GM12864 (cell line): ENCODE measurements at places on chromosomes 2 and 18.

DNA sequence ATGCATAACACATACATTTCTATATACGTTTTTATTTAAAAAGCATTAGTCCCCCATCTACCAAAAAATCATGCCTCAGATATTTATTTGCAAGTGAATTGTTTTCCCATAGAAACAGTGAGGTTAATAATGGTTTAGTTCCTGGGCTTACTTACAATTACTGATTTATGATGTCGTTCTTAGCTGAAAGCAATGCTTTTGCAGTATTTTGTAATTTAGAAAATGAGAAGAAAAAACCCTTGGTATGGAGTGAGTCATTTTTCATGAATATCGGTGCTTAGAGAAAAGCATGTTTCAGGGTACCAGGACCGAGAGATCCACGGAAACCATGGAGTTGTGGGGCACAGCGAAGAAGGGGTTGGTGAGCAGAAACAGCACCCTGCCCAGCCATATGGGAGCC lies 12.0 kb upstream of the CDK15 start:
- DNase-seq = no peak

DNA sequence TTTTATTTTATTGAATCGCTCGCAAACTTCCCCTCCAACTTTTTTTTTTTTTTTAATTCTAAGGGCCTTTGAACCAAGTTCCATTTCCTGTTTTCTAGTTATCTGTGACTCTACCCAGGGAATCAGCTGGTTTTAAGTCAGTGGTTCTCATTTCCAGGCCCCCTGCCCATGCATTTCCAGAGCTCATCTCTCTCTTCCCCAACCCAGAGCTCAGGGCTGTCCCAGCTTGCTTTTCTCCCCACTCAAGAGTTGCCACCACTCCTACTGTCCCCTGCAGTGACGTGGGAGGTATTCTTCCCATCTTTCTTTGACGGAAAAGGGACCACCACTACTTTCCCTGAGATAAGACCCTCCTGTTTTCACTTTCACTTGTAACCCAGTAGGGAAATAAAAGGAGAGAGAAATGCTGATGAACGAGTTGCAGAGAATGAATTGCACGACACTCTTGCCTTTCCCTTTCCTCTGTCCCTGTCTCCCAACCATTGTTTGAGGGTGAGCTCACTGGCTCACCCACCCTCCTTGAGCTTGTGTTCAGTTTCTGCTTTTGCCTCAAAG lies 42.1 kb downstream of the TET3 start:
- DNase-seq = no peak

DNA sequence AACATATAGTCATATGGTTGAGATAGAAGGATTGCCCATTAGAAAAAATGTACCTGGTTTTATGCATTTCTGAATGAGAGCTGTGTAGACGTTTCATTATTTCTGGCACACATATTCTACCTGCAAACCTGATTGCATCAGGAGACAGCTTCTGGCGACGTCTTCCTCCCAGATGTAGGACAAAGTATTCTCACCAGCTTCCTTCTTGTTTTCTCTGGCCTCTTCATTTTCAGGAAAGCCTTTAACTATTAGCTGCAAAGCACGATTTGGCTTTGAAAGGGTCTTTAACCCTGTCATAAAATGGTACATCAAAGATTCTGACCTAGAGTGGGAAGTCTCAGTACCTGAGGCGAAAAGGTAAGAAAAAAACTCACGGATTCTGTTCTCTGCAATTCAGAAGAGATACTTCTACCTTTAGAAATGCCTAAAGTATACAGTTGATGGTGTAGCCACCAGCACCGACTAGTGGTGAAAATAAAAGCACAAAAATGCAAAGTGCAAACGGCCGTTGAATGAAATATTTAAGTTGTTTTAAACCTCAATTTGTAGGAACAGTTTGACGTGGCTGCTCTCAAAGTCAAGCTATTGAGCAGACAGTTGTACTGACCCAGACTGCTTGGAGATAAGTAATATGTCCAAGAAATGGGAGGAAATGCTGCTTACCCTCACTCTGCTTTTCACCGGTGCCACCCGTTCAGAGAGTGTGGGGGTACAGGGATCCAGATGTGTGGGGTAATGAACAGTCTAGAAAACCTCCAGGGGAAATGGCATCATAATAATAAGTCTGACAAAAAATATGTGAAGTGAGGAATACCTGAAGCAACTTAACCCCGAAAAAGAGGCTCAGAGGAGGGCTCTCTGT lies 20.2 kb downstream of the IL18RAP start:
- no peak for DNase-seq

- no peak for DNase-seq
Observed at GRCh38 chr18:41842886-41843285, 112.1 kb upstream of the PIK3C3 start.

- DNase-seq = no peak
Observed at GRCh38 chr2:237075749-237076599, 9.7 kb upstream of the COPS8 start.

- no peak for DNase-seq
Observed at GRCh38 chr18:73545472-73545871, 602.2 kb downstream of the FBXO15 start.

GRCh38 chr2:149732001-149732685 lies 144.6 kb upstream of the MMADHC start:
- no peak for DNase-seq

DNA sequence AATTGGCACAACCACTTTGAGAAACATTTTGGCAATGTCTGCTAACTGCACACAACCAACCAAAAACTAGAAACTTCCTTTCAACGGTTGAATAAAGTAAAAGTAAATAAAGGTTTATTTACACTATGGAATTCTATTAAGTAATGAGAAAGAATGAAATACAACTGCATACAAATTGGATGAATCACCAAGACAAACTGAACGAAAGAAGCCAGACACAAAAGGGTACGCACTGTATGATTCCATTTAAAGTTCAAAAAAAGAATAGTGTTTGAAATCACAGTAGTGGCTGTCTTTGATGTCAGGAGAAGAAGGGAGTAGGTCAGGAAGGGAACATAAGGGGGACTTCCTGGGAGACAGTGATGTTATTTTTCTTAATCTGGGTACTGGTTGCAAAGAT lies 46.5 kb upstream of the SULT1C3 start:
- no peak for DNase-seq

DNA sequence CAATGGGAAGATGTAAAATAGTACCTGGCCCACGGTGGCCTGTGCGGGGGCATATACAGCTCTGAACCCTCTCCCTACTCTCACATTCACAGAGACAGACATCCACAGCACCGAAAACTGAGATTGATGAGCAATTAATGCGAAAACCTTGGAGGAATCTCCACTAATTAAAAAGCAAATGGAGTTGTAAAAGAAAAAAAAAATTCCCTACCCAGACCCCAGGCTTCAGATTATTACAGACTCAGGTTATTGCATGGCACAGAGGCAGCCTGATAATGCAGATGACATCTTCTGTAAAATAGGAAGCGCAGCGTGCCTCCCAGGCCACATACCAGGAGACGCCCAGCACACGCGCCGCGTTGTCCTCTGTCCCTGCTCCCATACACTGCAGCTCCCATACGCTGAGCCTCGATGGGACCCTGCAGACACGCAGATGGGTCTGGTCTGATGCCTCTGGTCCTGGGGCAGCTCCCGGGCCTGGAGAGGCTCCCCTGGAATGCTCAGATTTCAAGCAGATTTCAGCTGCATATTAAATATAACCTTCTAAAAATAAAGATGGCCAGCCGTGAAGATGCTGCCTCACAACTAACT lies 496.1 kb upstream of the MYT1L start:
- no peak for DNase-seq

GRCh38 chr18:11798271-11798670 lies 52.9 kb upstream of the CHMP1B start:
- DNase-seq = no peak

- no peak for DNase-seq
Observed at GRCh38 chr2:86499326-86499725, 58.2 kb downstream of the KDM3A start.

GRCh38 chr2:216189410-216189809 lies 80.3 kb downstream of the XRCC5 start:
- DNase-seq = no peak

DNA sequence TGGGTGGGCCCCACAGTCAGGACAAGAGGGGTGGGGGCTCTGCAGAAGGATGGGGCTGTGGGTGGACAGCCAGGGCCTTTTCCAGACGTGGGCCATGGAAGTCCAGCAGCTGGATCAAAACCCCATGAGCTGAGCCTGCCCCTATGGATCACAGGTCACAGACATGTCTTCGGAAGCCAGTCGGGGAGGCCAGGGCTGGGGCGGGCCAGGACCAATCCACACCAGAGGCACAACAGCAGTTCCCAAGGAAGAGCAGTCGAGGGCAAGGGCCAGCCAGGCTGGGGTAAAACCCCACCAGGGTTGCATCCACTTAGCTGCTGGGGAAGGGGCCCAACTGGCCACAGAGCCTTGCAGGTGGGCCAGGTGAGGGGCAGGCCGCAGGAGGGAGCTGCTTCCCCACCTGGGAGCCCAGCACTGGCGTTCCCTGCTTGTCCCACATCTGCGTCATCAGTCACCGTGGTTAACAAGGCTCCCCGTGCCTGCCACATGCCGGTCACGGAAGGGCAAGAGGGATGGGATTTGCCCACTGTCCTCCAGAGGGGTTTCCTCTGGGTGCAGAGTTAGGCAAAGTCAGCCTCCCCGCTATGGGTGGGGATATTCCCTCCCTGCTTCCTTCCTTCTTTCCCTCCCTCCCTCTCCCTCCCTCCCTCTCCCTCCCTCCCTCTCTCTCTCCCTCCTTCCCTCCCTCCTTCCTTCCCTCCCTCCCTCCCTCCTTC lies 46.4 kb upstream of the ODC1 start:
- no peak for DNase-seq

DNA sequence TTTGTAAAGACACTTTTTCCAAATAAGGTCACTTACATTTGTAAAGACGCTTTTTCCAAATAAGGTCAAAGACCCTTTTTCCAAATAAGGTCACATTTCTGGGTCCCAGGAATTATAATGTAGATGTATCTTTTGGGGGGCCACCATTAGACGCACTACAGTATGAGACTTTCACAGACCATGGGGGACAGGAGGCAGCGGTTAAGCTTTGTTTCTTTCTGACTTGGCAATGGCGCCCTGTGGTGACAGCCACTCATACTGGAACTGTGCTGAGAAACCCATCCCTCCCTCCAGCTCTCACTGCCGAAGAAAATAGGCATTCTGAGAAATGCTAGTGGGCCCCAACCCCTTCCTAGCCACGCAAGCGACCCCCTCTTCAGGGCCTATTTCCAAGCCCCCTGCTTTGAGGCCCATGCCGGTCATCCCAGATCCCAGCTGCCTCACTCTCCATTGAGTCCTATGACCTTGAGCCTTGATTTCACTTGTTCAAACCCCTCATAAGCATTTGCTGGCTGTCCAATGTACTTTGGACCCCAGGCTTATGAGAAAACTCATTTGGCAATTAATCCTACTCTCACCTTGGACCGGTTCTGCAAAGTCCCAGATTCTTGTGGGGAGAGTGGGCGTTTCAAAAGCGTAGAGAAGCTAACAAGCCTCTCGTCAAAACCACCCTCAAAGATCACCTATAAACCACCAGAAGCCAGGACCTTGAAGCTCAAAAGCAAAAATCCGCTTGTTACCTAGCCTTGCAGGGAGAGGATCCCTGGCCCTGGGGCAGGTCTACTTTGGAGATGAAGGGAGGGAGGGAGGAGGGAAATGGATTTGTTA lies 11.3 kb upstream of the SPATA3 start:
- DNase-seq = peak; percentile 89

DNA sequence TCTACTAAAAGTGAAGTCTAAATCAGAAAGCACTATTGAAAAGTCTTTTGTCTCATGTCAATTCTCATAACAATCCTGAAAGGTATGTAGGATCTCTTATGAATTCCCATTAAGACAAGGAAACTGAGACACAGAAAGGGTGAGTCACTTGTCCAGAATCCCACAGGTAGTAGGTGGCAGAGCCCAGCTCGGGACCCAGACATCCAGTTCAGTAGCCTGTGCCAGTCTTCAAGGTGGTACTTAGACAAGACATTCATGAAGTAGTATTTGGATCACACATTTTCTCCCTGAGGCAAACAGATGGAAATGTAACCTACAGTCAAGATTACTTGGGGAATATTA lies 14.8 kb upstream of the PARD3B start:
- no peak for DNase-seq

DNA sequence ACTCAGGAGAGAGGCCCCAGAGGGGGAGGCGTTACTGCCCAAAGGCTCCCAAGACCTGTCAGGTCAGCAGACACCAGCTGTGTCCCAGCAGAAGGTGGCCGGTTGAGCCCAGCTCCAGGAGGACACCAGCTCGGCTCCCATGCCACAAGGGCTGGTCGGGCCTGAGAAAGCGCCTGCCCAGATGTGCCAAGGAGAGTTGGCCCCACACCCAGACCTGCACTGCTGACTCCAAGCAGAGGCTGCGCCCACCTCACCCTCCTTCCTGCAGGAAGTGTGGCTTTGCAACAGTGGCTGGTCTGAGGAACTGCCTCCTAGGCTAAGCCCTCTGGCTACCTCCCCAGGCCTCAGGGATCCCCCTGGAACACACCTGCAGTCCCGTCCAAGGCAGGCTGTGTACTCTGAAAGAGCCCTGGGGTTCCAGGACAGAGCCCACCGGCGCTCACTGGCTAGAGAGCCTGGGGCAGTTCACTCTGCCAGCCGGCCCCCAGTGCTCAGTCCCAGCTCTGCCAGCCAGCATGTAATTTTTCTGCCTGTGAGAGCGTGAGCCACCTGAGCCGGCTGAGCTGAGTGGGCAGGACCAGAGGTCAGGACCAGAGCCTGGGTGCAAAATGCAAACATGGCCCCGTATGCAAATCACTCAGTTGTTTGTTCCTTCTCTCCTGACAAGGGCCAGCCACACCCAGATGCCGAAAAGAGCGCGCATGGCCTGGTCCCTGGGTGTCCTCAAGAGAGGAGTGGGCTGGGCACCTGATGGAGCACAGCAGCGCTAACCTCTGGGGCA lies 36.9 kb upstream of the PTMA start:
- DNase-seq = peak; percentile 88

DNA sequence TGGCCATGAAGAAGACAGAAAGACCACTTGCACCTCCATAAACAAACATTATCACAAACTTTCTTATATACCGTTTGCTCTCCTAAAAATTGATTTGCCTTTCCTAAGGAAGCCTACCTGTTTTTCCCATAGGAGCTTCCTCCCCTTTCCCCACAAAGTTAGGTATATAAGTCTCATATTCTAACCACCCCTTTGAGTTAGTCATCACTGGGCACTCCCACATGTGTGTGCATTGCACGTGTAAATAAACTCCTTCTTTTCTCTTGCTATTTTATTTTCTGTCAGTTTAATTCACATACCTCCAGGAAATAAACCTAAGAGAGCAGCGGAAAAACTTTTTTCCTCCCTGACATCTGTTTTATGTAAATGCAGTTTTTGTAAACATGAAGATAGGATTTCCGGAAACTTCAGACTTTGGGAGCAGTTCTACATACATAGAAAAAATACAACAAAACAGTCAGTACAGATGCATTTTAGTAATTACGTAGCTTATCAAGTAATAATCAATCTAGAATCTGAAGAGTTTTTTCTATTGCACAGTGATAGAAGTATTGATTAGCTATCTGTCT lies 46.6 kb downstream of the PLCL1 start:
- DNase-seq = no peak

GRCh38 chr2:219887870-219888269 lies 260.4 kb downstream of the SLC4A3 start:
- DNase-seq = no peak

GRCh38 chr2:2633017-2633416 lies 301.9 kb upstream of the MYT1L start:
- DNase-seq = no peak

GRCh38 chr2:172462849-172463381 lies 35.5 kb downstream of the ITGA6 start:
- no peak for DNase-seq
